ENCODE measurements at places on chromosomes 13 and 19.

DNA sequence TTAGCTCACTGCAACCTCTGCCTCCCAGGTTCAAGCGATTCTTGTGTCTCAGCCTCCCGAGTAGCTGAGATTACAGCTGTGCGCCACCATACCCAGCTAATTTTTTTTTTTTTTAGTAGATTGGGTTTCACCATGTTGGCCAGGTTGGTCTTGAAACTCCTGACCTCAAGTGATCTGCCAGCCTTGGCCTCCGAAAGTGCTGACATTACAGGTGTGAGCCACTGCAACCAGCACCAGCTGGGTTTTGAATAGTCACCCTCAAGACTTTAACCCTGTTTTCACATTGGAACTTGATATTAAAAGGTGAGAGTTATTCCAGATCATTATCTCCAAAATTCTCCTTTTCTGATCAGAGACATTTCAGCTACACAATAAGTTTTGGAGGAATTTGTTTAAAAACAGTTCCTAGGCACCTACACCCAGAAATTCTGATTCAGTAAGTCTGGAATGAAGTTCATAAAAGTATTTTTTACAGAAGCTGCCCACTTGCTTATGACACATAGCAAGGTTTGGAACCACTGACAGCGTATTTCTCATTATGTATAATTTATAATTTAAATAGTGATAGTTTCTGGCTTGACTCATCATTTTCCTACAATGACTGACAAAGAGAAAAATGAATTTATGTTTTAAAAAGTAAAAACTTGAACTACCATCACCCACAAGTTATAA lies 417.3 kb downstream of the DIAPH3 start:
- DNase-seq, result no peak

DNA sequence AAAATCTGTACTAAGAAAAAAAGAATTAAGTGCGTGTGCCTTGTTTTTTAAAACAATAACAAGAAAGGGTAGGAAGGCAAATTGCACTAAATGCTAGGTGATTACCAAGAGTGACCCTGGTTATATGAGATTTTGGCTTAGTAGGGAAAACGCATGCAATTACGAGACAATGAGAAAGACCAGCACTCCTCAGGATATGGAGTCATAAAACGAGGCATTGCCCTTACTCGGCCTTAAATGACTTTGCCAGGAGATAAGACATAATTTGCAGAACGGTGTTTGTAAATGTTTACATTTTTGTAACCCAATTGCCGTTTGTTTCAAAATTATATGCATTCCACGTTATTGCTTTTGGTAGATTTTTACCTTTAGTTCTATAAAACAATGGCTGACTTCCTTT lies 179.8 kb downstream of the RBM26 start:
- DNase-seq, result no peak

DNA sequence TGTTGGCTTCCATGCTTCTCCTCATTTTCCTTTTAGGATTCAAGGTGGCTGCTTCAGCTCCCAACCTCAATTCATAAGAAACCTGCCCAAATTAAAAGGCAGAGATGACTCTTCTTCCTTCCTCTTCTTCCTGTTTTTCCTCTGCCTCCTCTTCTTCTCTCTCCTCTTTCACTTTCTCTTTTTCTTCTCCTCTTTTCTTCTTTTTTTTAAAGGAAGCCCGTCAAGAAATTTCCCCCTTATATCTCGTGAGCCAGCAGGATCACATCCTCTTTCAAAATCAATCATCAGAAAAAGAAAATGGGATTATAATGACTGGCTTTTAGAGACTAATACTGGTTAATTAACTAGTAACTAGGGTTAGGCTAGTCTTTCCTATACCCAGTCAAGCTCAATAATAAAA lies 220.3 kb downstream of the NBEA start:
- no peak for DNase-seq

DNA sequence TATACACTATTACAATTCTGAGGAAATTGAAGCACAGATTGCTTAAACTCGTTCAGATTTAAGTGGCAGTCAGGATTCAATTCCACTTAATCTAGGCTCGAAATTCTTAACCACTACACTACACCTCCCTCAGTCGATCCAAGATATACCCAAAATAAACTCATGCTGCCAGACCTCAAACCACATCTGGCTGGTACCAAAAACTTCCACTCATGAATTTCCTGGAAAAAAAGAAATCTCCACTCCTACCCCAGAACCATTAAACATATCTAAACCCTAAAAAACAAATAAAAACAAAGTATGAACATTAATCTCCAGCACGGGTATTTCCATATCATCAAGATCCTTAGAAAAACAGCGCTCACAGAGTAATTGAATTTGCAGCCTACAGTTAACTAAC lies 1.1 kb downstream of the ZFP30 start:
- no peak for DNase-seq

GRCh38 chr13:36513266-36513665 lies 81.0 kb downstream of the CCNA1 start:
- DNase-seq, result no peak

DNA sequence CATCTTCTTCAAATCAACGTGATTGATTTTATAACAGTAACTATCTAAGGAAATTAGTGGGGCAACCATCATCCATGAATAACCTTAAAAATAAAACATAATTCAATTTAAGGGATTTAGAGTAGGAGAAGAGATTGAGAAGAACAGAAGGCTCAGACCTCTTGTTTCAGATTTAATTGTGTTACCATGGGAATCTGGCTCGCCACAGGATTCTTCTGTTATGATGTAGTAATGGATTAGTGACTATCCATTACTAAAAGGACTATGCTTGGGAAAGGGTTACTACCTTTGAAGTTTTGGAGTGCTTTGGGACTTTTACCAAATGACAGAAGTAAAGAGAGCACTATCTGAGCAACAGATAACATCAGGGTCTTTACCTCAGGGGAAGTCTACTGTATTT lies 13.2 kb downstream of the FREM2 start:
- DNase-seq, result no peak

- no peak for DNase-seq
These were observed 122.8 kb downstream of the CRYL1 start for GRCh38 chr13:20402881-20403280.

DNA sequence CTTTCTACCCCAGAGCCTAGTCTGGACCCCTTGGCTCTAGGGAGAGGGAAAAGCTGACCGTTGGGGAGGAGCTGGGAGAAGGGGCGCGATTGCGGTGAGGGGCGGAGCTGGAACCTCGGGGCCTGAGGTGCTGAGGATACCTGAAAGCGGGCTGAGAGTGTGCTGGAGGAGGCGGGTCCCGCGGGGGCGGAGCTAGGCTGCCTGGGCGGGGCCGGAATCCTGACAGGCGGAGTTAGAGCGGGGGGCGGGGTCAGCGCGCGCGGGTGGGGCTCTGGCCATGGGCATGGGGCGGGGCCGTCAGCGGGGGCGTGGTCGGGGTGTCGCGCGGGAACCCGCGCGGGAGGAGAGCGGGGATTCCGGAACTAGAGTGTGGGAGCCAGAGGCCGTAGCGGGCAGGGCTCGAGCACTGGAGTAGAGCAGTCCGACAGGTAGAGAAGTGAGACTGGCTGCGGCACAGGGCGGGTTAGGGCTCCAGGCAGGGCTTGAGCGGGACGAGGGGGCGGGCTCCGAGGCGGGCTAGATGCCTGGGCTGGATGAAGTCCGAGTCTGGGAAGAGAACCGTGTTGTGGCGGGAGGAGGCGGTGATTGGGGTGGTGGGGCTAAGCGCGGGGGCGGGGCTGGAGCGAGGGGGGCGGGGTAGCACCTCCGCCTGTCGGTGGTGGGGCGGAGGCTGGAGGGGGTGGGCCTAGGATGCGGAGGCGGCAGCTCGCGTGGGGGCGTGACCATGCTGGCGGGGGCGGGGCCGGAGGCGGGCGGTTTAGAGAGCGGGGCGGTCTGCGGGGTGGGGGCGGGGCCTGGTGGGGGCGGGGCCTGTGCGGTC lies at the start of gene INAFM1:
TSS of gene INAFM1 (plus strand) at position 815 of the 820 bp plus-strand sequence. CDS start 35 bp downstream, outside the sequence.
- peak; percentile 34 for DNase-seq

- no peak for DNase-seq
These were observed 14.3 kb downstream of the IER2 start for GRCh38 chr19:13164343-13165161.

GRCh38 chr19:42380155-42380554 lies 9.9 kb downstream of the CNFN start:
- no peak for DNase-seq

GRCh38 chr19:46303322-46303690 lies 6.5 kb downstream of the HIF3A start:
- no peak for DNase-seq

GRCh38 chr19:35780058-35780457 lies 4.7 kb downstream of the ARHGAP33 start:
- DNase-seq, result no peak

DNA sequence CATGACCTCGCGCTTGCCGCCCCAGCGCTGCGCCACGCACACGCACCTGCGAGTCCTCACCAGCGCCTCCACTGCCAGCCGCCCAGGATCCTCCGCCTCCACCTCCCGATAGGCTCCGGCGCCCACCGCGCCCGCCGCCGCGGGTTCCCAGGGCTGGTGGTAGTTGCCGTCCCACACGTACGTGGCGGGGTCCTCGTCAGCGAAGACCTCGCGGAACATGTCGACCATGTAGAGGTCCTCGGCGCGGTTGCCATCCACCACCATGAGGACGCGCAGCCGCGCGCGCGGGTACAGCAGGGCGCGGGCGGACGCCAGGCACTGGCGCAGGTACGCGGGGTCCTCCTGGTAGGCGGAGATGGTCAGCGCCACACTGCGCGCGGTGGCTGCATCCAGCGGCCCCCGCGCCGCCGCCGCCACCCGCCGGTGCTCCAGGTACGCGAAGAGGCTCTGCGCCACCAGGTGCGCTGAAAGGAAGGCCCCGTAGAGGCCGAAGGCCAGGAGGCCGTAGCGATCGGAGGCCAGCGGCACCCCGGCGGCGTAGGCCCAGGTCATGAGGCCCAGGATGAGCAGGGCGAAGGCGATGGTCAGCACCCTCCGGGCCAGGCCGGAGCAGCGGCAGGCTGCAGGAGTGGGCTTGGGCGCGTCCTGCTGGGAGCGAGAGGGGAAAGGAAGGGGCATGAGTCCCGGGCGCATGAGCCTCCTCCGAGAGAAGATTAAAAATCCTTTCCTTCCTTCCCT lies 4.4 kb downstream of the HAS1 start:
- no peak for DNase-seq

DNA sequence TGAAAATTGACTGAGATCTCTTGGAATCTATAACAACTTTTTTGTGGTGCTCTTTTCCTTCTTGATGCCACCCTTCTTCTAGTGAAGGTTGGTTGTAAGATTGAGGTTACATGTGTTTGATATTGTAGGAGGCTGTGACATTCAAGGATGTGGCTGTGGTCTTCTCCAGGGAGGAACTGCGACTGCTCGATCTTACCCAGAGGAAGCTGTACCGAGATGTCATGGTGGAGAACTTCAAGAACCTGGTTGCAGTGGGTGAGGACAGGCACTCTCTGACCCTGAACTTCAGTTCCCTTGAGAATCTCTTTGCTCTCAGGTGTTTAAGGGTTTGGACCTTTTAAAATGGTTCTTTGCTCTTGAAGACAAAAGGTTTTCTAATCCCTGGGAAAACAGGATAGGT lies 16.0 kb downstream of the ZNF227 start:
- no peak for DNase-seq

DNA sequence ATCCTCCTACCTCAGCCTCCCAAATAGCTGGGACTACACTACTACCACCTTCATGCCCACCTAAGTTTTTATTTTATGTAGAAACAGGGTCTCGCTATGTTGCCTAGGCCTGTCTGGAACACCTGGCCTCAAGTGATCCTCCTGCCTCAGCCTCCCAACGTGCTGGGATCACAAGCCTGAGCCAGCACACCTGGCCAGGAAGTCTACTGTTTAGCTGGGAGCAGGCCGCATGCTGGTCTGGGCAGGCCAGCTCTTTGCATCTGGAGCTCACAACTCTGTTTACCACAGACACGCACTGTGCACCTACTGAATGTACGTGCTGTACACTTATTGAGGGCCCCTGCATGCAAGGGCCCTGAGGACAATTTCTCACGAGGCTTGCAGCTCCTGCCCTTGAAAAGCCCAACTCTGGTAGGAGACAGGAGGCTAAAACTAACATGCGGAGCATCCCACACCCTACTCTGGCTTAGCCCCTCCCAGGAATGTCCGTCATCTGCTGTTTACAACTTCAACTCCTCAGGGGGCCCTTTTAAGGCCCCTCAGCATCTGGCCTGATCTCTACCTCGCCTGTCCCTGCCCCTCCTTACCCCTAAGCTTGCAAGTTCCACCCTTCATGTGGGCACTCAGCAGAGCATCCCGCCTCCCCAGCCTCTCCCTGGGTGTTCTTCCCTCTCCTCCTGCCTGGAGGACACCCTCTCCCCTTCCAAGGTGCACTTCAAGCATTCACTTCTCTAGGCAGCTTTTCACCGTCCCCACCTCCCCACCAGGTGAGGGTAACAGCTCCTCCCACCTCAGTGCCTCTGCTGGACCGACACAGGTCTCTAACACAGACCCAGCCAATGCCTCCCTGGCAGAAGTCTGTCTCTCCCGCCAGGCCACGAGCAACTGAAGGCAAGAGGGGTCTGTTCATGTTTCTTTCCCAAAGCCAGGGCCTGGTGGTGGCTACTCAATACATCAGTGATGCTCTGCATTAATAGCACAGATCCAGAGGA lies 114.2 kb upstream of the UQCRFS1 start:
- no peak for DNase-seq

DNA sequence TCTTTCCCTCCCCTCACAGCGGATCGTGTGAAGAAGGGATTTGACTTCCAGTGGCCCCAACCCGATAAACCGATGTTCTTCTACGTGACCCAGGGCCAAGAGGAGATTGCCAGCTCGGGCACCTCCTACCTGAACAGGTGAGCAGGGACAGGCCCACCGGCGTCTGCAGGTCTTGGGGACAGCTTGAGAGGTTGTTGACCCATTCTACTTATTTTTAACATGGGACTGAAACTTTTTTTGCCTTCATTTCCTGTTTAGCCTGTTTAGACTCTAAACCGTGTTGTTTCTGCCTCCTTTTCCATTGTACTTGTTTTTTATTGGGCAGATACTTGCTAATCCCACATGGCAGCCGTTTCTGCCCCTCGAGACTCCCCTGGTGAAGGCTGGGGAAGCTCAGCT lies 28.5 kb downstream of the UPF1 start:
- DNase-seq, result no peak

DNA sequence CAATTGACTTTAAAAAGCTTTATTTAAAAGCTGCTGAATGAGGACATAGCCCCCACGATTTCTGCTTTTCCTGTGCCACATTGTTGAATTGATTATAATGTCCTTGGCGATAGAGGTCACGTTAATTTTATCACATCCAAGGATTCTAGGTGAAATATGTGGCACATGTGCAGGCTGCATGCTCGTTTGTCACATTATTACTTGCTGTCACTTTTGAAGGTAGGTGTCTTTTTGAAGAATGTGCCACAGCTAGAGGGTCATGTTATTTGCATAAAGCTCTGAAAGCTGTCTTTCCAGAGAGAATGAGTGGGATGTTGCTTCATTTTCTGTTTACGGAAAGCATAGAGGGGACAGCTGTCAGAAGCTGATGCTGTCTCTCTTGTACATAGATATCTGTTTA lies 927.6 kb upstream of the ATXN8OS start:
- DNase-seq, result no peak

Data from NCI-H2081 treated with DMSO at 0.1 percent for 48 hours (cell line).